ENCODE measurements at places on chromosomes 7 and 10.

DNA sequence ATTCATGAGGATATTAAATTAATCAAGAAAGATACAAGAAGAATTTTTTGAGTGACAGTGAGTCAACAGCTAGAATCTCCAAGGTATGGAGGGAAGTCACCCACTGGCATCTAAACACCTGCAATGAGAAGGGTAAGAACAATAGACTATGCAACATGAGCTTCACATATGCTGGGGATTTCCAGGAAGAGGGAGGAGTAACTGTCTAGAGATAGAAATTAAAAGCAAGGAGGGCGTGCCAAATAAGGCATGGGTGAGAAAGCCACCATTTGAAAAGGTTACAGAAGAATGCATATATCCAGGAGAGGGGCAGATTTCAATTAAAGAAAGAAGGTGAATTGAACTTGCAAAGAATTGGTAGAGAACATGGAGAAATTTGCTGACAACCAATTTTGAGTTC lies 365.7 kb downstream of the GPR37 start:
- DNase-seq = no peak

DNA sequence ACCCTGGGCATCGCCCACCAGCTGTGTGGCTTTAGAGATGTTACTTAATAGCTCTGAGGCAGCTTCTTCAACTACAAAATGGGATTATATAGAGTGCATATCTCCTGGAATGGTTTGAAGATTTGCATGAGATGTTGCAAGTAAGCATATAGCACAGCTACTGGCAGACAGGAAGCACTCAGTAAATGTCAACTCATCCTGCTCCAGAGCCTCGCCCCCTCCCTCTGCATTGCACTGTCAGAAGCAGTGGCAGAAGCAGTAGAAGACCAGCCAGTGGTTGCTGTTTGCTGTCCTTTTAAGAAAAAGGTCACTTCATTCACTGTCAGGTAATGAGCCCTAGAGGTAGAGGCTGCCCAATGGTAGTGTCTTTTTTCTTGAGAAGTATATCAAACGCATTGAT lies 180.0 kb upstream of the GHITM start:
- DNase-seq = no peak

- no peak for DNase-seq
These were observed 40.4 kb upstream of the COBL start for GRCh38 chr7:51356849-51357516.

DNA sequence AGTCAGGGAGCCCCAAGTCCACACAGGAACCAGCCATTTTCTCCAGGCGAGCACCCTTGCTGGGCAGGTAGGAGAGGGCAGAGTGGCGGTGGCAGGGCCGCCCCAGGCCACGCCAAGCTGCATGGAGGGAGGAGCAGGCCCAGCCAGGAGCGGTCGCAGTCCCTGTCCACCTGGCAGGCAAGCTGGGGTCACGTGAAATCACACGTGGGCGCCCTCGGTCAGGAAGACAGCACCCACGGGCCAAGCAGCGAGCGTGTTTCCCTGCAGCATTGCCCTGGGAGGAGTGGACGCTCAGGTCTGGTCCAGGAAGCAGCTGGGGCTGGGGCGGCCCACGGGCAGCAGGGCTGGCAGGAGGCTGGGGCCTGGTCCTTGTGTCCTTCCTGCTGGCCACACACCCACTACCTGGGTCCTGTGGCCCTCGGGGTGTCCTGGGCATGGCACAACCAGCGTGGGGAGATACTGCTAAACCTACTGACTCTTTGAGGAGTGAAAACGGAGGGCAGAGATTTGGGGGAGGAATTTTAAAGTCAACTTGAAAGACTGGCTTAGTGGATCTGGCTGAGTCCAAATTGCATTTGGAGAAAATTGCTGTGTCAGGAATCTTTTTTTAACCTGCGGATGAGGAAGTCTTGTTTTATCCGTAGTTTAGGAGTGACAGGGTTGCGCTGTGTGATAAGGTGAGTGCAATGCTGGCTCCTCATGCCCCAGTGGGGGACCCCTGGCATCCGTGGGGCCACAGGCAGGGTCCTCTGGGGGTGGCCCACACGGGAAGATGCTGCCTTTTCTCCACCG lies 12.2 kb upstream of the ADGRA1 start:
- no peak for DNase-seq

DNA sequence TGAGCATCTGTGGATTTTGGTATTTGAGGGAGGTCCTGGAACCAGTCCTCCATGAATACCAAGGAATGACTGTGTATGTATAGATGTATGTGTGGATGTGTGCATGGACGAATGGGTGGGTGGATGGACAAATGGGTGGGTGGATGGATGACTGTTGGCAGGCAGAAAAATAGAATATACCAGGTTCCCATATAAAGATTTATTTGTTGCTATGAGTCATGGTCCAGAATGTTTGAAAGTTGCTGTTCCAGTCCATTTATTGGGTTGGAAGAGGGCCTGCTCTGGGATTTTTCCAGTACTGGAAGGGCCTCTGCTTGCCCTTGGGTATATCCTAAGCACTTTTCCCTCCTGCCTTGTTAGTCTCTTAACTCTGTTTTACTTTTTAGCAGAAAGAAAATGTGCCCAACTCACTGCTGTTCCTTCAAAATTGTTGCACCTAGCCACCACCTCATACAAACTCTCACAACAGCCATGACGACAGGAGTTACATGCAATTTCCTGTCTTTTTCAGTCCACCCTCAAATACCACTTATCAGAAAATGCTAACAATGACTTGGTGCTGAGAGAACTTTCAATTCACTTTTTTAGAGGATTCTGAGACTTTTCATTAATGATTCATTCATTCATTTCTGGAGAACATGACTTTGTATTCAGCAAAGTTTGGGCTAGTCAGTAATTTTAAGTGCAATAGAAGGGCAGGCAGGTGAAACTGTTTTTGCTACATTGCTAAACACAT lies 108.1 kb downstream of the EEPD1 start:
- DNase-seq = no peak

DNA sequence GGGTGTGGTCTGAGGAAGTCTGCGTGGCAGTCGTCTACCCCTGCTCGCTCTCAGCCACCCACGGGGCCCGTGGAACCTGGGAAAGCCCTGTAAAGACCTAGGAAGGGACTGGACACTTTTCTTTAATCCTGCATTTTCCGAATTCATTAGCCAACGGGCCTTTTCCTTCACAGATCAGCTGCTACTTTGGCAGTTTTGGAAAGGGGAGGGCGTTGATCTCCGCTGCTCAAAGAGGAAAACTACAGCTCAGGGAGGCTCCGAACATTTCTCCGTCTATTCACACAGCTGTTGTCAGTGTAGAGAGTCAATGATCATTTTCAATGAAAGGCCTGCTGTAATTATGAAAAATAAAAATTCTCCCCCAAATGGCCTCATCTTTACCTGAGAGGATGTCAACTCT lies 450.1 kb upstream of the MKI67 start:
- DNase-seq = no peak

- no peak for DNase-seq
These were observed 230.8 kb upstream of the LRRTM3 start for GRCh38 chr10:66695046-66695445.

DNA sequence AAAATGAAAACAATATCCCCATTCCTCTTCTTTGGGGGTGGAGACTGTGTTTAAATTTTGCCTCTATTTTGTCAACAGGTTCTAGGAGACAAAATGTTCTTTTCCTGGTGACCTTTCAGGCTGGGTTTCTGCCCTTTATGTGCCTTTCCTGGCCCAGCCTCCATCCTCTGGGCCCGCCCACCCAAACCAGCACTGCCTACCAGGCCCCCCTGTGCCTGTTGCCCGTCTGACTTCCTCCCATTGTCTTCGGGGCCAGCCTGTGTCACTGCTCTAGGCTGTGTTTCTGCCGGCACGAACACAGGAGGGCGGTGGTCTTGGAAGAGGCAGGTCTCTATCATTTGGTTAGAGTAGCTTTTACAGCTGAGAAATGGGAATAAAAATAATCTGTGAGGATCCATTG lies 13.9 kb downstream of the TSPAN14 start:
- peak; percentile 41 for DNase-seq

GRCh38 chr10:73229567-73229966 lies 17.5 kb downstream of the DNAJC9 start:
- no peak for DNase-seq

DNA sequence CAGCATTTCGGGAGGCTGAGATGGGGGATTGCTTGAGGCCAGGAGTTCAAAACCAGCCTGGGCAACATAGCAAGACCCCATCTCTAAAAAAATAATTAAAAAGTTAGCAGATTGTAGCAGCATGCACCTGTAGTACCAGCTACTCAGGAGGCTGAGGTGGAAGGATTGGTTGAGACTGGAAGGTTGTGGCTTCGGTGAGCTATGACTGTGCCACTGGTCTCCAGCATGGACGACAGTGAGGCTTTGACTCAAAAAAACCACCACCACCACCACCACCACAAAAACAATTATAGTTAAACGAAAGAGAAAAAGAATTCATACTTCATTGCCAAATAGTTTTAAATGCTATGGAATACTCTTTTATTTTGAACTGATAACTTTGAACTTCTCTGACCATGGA lies 63.4 kb downstream of the VTI1A start:
- no peak for DNase-seq

DNA sequence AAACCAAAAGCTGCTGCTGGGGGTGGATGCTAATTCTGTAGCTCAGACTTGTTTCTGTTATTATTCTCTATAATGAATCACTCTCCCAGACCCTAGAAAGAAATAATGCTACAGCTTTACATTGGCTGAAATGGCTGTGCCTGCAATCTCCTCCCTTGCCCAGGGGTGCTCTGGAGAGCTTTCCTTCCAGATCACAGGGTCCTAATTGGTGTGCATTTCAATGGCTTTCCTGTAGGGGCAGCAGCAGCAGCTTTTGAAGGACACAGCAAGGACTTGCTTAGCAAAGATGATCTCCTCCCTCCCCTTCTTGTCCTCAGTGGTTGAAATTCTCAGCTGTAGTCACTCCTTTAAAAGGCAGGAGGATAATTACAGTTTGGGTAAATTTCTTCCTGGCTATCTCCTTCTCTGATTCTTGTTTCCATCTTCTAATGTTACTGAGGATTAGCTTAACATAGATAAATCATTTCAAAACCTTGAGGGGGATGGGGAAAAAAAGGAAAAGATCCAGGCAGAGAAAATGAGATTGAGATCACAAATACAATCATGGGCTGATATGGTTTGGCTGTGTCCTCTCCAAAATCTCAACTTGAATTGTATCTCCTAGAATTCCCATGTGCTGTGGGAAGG lies 120.2 kb upstream of the CTTNBP2 start:
- DNase-seq = peak; percentile 81

- no peak for DNase-seq
These were observed 204.0 kb downstream of the AHR start for GRCh38 chr7:17502213-17503060.

DNA sequence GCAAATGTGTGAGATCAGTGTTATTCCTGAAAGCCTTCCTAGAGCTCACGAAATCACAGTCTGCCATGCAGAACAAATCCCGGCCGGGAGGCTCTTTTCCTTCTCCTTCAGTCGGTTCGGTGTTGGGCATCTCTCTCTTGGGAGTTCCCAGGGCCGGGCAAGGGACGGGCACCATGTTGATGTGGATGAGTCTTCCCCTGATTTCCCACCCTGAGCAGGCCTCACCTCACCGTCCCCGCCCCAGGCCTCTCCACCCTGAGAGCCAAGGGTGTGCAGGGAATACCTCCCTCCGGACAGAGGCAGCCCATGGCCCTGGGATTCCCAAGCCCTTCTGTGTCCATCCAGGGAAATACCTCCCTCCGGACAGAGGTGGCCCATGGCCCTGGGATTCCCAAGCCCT lies 28.0 kb upstream of the DIP2C start:
- no peak for DNase-seq

GRCh38 chr10:96255549-96256333 lies 15.6 kb downstream of the BLNK start:
- peak; percentile 55 for DNase-seq

- no peak for DNase-seq
These were observed 251.9 kb downstream of the AGMO start for GRCh38 chr7:15309872-15310271.

- DNase-seq = no peak
These were observed 12.9 kb upstream of the MICU1 start for GRCh38 chr10:72638586-72639440.

DNA sequence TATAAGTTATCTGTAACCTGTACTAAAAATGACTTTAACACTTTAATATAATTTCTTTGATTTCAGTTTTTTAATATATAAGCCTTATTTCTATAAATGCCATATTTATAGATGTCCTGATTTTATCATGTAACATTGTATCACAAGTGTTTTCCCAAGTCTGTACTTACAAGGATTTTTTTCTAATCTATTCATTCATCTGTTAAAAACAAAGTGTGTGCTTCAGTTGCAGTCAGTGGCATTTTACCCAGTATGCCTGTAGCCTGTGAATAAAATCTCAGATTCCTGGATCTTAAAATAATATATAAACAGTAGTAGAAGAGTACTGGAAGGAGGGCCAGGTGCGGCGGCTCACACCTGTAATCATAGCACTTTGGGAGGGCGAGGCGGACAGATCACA lies 17.4 kb downstream of the PRKRIP1 start:
- no peak for DNase-seq

DNA sequence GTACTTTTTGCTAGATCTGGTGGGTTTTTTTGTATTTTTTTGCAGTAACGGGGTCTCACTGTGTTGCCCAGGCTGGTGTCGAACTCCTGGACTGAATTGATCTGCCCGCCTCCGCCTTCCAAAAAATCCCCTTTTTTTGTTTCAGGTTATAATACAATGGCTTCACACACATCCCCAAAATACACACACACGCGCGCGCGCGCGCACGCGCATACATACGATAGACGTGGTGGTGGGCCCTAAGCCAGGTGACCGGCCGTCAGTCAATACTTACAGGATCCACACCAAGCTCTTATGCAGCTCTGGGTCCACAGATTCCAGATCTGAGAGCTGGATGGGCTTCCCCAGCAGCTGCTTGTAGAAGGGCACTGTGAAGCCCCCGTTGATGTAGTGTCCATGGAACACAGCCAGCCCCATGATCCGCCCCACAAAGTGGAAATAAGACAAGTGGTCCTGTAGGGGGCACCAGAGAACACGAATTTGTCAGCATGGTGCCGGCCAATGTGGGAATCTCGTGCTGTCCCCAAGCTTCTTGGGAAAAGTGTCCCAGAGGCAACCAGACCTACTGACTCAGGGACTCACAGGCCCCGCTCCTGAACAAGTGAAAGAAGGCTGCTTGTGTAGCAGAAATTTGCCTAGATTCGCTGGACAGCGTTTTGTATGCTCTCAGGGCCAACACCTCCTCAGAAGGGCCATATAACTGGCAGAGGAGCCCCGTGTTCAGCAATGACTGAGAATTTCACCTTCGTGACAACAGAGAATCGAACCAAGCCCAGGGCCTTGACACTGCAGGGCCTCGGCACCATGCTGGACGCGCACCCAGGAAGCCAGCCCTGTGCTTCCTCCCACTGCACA lies 103.6 kb downstream of the SMURF1 start:
- DNase-seq = peak; percentile 60

- no peak for DNase-seq
These were observed 3.4 kb downstream of the BAG3 start for GRCh38 chr10:119654540-119654939.

DNA sequence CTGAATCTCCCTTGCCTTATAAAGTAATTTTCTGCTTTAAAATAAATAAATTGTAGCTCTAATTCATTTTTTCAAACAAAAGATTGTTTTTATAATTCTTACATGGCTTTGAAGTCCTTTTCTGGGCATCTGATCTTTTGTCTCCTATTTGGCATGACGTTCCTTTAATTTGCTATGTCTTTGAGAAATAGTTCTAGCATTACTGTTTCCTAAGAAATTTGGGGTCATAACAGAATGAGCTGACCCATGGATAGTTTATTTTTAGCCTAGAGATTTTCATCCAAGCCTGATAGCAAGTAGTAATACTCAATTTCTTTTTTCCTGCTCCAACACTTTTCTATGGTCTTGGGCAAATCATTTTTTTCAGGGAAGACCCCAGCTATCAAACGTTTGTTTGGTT lies 31.4 kb downstream of the CCDC71L start:
- no peak for DNase-seq

All from NCI-H524 (cell line).